ENCODE measurements at places on chromosomes 6 and 20. TPM values are rescaled to one million over a fixed set of nuclear protein-coding genes. Genes with fewer than 3 reads are reported as not detected.
A peak's percentile ranks its signal among the peaks of the same experiment; 100 is the strongest.

DNA sequence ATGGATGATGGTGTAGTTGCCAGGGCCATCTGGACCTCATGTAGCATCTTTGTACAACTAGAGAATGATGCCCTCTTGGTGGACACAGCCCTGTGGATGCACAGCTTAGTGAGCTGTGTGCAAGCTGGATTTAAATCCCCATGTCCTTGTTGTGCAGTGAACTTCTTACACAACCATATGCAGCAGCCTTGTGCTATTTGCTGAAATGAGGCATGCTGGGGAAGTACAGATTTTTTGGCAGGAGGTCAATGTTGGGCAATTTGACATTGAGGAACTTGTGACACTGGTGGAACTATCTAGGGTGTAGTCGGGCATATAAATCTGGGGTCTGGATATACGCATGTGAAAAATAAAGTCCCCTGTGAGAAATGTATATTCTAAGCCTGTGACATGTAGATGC, 5.8 kb upstream of the CDC5L start:
- DNase-seq: no peak

GRCh38 chr20:63587776-63588591, 13.9 kb upstream of the HELZ2 start:
- DNase-seq: no peak

DNA sequence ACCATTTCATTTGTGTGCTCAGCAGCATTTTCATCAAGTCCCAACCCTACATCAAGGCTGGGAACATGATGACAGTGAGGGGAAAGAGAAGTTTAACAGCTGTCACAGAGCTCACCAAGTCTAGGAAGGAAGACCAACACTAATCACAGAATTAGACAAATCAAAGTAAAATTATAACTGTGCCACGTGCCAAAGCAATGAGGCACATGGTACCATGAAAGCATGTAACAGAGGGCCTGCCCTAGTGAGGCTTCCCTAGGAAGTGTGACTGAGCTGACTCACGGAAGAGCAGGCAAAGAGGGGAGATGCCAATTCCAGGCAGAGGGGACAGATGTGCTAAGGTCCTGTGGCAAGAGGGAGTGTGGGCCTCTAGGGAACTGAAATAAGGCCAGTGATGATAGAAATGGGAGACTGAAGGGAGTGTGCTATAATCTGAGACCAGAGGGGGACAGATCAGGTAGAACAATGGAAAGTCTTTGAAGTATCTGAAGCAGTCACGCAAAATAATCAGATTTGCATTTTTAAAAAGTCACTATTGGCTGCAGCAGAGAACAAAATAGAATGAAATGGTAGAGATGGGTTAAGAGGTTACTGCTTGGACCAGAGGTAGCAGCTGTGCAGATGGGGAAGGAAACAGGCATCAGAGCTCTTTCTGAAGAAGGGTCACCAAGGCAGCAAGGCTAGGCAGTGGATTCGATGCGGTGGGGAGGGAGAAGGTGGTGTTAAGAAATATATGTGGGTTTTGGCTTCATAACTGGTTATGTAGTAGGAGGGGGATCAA, 86.8 kb downstream of the GPR6 start:
- DNase-seq: no peak

DNA sequence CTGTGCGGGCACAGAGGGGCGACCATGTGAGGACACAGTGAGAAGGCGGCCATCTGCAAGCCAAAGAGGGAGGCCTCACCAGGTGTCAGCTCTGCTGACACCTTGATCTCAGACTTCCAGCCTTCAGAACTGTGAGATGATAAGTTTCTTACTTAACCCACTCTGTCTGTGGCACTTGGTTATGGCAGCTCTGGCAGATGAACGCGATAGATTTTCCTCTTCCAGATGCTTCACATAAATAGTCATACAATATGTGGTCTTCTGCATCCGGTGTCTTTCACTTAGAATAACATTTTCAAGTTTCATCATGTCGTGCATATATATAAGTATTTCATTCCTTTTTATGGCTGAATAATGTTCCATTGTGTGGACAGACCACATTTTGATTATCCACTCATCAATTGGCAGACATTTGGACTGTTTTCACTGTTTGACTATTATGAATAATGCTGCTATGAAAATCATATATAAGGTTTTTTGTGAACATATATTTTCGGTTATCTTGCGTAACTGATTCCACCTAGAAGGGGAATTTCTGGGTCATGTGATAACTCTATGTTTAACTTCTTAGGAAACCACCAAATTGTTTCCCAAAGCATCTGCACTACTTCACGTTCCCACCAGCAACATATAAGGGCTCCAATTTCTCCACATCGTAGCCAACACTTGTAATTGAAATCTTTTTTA, 30.2 kb downstream of the PRR18 start:
- no peak for DNase-seq

GRCh38 chr6:21138336-21139069, 455.0 kb upstream of the SOX4 start:
- no peak for DNase-seq

DNA sequence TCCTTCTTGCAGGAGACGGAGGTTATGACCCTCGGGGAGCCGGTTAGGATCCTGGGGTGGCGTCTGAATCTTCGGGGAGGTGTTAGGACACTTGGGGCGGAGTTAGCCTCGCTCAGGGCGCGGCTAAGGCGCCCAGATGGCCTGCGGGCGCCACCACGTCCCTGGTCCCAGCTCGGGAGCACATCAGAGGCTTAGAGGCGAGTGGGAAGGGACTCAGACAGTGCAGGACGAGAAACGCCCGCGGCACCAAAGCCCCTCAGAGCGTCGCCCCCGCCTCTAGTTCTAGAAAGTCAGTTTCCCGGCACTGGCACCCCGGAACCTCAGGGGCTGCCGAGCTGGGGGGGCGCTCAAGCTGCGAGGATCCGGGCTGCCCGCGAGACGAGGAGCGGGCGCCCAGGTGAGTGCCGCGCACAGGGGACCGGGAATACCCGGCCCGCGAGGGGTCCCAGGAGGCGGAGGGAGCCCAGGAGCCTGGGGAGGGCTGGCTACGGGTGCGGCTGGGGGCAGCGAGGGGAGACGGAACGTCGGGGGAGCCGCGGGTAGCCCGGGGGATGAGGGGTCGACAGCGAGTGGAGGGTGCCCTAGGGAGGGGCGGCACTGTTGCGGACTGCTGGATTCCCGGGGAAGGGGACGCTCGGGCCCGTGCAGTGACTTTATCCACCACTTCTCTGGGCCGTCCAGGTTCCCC, at the start of gene HCK:
TSS of gene HCK (plus strand) at position 153 of the 688 bp plus-strand sequence.
- DNase-seq: peak; percentile 56

DNA sequence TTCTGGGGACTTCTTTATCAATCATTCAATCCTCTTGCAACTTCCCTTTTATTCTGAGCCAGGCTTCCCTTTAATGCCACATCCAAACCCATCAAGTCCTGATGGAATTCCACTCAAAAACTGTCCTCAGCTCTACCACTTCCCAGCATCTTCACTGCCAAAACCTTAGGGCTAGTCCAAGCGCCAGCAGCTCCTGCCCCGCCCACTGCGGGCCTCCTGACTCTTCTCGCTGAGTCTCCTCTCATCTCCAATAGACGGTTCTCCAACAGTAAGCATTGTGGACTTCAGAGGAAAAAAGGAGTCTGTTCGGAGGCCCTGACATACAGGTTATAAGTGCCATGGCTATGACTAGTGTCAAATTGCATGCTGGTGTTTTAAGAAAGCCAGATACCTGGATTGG, 38.7 kb upstream of the CNKSR3 start:
- DNase-seq: no peak

DNA sequence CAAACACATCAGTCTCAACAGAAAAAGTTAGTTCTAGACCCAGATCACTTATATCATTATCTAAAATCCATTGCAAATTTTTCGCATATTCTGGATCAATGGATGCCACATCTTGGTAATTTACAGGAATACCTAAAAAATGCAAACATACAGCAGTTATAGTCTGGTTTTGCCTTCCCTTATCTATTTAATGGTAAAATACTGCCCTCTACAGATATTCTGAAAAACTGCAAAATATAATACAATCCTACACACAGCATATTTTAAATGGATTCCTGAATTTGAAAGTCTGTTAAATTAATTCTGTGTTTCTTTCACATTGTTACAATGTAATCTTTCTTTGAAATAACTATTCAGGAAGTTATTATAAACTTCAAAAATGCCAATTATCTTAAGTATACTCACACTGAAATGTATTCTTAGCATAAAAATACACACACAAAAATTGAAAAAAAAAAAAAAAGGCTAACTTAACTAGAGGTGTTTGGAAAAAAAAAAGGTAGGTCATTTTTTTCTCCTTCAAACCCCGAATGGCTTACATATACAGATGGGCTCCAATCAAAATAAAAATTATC, 88.4 kb downstream of the HACE1 start:
- no peak for DNase-seq

DNA sequence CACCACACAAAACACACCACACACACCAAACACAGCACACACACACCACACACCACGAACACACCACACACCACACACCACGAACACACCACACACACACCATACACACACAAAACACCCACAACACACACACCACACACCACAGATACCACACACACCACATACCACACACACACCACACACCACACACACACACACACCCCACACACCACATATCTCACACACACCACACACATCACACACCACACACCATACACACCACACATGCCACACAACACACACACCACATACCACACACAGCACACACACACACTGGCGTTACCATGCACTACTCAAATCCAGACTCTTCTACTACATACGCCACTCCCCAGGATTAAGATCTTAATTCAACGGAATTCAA, 118.9 kb upstream of the THBS2 start:
- no peak for DNase-seq

DNA sequence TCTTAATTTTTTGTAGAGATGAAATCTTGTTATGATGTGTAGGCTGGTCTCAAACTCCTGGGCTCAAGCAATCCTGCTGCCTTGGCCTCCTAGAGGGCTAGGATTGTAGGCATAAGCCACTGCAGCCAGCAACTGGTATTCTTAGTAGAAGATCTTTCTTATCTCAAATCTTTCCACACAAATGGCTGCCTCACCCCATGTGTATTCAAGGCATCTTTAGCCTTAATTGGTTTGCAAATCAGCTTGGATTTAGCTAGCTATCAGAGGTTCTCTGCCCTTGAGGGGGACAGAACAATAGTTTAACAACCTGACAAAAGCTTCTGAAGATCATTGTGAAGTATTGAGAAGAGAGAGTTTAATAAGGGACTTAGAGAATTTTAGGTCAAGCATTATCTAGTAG, 17.9 kb upstream of the ABRACL start:
- no peak for DNase-seq

GRCh38 chr20:63359937-63360849, 956 bp downstream of the CHRNA4 start:
- no peak for DNase-seq

Gene MACROD2
- 1.3 TPM for total RNA-seq

Measured in left cardiac atrium (tissue), 4 donors.